ENCODE measurements at places on chromosomes 5 and 9. TPM values are rescaled to one million over a fixed set of nuclear protein-coding genes. Genes with fewer than 3 reads are reported as not detected.

GRCh38 chr5:13785781-13786415 is 158.6 kb downstream of the DNAH5 start:
- DNase-seq = no peak

The RGS7BP gene
- total RNA-seq = not detected

DNA sequence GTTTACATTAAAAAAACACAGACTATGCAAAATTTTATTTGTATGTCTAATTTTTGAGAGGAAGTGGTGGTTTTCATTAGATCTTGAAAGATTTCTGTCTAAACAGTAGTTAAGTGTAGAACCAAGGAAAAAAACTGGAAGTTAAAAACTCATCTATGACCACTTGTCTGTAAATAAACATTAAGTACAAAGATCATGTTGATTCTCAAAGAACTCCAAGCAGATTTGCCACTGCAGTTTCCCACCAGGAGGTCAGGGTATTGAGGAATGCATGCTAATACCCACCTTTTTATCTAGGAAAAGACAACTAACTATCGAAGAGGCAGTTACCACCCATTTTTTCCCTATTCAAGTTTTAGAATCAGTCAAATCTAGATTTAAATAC is 1.9 kb downstream of the STOM start:
- no peak for DNase-seq

The PRUNE2 gene
- total RNA-seq = 0.57 TPM

The TMEM174 gene
- not detected for total RNA-seq

DNA sequence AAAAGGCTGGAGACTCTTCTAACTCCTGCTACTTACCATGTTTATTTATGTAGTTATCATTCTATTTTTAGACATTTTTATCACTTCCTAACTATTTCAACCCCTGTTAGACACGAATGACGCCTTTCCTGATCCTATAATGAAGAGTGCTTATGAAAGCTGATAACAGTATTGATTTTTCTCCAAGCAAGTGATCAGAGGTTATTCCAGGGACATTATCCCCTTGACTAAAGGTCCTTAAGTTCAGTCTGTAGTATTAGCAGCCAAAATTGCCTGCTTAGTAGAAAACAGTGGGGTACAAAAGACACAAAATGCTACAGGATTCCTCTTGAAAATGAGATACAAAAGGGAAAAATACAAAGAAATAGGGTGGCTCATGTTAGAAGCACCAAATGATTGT is 235.6 kb downstream of the DNAH5 start:
- DNase-seq = no peak

GRCh38 chr5:20649966-20650365 is 662.0 kb upstream of the CDH18 start:
- DNase-seq = no peak

The ZNF618 gene
- total RNA-seq = 0.11 TPM

DNA sequence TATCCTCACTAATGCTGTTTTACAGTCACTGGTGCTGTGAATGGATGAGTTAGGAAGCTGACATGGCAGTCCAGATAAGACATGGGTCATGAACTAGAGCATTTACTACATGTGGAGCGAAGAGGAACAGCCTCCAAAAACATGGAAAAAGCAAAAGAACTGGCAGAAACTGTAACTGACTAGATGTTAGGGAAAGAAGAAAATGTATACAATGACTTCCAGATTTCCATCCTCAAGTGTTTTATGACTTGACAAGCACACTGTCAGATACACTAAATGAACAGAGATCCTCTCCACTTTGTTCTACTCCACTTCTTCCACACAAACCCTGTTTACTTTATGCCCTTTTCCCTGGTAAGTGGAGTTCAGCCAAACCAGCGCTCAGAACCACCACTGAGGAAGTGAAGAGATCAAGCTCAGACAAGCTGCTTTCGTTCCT is 11.5 kb downstream of the HMGCS1 start:
- DNase-seq = no peak

DNA sequence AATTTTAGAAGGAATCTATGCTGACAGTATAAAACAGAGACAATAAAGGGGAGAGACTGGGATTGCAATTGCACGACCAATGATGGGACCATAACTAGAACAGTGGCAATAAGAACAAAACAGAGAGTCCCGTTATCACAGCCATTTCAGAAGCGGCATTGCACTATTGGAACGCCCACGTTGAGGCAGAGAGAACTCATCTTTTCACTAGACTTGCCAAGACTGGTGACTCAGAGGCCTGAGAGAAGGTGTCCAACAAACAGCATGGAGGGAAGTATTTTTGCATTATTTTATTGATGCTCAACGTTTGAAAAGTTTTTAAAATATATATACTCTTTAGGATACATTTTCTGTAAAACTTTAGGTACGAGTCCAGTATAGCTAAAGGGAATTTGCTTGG is 737.7 kb downstream of the TLE1 start:
- DNase-seq = no peak

- no peak for DNase-seq
Observed at GRCh38 chr5:150612905-150613670, 27.4 kb upstream of the SYNPO start.

- DNase-seq = no peak
Observed at GRCh38 chr9:105333811-105334210, 89.4 kb downstream of the SLC44A1 start.

- DNase-seq = no peak
Observed at GRCh38 chr5:41071975-41072374, 833 bp upstream of the MROH2B start.

- DNase-seq = no peak
Observed at GRCh38 chr9:110180511-110181434, 27.2 kb downstream of the C9orf152 start.

The LCN15 gene
- not detected for total RNA-seq

The KDM4C gene
- 33.1 TPM for total RNA-seq

DNA sequence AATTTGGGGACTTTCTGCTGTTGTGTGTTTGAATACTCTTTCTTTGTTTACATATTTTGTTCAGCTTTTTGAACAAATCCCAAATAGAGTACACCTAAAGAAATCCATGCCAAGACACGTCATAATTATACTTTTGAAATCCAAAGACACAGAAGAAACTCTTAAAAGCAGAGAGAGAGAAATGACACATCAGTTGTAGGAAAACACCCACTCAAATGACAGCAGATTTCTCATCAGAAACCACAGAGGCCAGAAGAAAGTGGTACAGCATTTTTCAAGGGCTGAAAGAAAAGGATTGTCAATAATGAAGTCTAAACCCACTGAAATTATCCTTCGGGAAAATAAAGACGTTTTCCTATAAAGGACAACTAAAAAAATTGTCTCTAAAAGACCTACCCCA is 378.6 kb downstream of the GADD45G start:
- DNase-seq = no peak

- DNase-seq = no peak
Observed at GRCh38 chr5:3000631-3001030, 249.2 kb upstream of the IRX2 start.

The POC5 gene
- total RNA-seq = 20.2 TPM

The SPINK13 gene
- total RNA-seq = not detected

DNA sequence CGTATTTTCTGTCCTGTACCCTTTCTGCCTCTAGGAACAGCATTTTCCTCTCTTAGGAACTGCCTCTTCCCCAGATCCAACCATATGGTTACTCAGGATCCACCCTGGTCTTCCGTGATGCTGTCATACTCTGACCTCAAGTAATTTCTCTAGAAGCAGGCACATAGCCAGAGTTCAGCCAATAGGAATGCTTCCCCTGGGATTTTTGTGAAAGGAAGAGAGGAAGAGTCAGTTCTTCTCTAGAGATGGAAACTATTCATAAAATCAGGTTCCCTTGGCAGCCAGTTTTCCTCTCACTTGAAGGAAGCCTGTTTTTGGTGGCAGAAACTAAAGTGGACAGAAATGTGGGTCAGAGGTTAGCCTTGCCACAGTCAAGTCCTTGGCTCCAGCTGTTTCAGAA is 400.1 kb upstream of the PCSK5 start:
- DNase-seq = no peak

The PPP3R2 gene
- total RNA-seq = not detected

The SPATA6L gene
- total RNA-seq = 0.30 TPM

GRCh38 chr9:113649054-113649453 is 185.5 kb downstream of the RGS3 start:
- no peak for DNase-seq
